Hypothalamus (tissue), 51 donors: ENCODE measurements at places on chromosomes 12 and 14.

GRCh38 chr12:54708826-54709225, 60.7 kb upstream of the DCD start:
- DNase-seq: no peak

DNA sequence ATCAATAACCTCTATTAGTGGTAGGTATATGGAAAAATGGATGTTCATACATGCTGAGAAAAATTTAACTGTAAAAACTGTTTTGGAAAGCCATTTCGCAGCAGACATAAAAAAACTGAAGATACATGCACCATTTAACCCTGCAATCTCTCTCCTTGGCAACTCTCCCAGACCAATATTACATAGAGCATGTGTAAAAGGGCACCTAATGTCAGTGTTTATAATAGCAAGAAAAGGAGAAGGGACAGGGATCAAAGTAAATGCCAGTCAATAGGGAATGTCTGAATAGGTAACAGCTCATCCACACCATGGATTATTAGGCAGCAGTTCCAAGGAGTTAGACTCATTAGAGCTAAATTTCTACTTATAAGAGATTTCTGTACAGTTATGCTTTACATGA, 77.2 kb downstream of the BTG1 start:
- no peak for DNase-seq

GRCh38 chr12:132489078-132489601, 811 bp upstream of the FBRSL1 start:
- no peak for DNase-seq

- DNase-seq: no peak
Measured at GRCh38 chr14:34931206-34931605, 51.6 kb upstream of the SRP54 start.

DNA sequence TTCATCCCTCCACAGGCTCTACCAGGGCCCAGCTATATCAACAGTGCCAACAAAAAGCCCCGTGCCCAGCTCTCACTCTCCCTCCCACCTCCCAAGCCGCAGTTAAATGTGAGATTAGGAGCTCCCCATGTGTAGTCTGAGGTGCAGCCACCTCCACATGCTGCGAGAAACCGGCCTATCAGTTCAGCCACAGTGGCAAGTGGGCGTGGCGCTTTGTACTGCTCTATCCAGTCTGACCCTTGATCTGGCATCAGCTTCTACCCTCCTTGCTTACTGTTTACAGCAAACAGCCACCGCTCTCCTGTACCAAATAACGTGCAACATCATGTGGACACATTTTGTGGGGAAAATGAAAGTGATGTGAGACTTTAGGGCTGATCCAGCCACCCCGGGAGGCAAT, 1.7 kb downstream of the PLEK2 start:
- DNase-seq: no peak

GRCh38 chr14:59160506-59160905, 28.0 kb upstream of the DAAM1 start:
- no peak for DNase-seq

DNA sequence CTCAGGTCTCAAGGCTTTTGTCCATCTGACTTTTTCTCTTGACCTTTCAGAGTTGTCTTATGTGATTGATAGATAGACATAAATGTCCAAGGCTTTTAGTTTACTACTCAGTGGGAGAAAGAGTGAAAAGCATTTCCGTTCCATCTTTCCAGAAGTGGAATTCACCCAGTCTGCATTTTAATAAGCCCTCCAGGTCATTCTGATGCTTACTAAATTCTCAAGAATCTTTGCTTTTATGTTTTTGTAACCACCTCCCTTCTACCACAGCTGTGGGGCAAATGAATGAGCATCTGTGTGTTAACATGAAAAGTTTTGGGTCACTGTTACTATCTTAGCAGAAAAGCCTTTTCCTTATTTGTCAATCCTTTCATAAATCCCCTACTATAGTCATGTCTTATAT, 251.4 kb downstream of the LRIG3 start:
- no peak for DNase-seq

- no peak for DNase-seq
Measured at GRCh38 chr14:69247676-69248440, 12.1 kb upstream of the GALNT16 start.

GRCh38 chr12:127455347-127456265, 811.4 kb upstream of the TMEM132C start:
- DNase-seq: no peak

DNA sequence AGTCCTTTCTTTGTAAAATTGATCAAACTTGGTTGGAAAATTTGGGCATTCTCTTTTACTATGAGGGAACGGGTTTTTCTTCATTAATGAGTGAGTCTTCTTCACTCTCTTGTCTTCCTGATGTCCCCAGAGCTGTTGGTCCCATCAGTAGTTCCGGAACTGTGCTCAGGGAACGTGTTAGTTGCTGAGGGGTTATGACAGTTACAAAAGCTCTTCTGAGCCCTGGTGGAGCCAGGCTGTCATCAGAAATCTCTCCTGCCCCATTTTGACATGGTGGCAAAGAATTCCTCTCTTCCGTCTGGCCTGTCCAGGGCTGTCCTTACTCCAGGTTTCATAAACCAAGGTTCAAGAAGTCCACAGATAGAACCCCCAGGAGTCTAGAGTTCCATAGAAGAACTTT, 208.5 kb downstream of the SLC41A2 start:
- DNase-seq: no peak

DNA sequence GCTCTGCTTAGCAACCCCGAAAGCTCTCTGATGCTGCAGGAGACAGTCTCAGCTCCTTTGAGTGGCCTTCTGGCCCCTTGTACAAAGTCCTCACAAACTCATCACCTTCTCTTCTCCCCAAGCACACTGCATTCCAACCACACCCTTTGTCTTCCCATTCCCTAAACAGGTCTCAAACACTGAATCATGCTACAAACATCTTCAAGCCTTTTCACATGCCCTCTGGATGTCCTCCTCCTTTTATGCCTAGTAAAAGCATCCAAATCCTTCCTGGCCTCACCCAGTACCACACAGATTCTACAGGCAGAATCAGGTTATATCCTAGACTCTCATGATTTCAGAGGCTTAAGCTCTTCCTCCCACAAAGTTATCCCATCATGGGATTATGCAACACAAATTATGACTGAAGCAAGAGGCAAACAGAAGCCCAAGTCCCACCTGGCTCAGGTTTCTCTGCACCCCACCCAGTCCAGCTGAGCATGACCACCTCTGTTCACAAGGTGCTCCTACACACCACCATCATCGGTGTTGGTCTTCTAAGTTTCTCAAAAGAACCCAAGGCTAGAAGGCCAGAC, 61.4 kb upstream of the PCED1B start:
- DNase-seq: no peak

GRCh38 chr12:129440278-129440677, 463.5 kb downstream of the TMEM132D start:
- no peak for DNase-seq

- DNase-seq: no peak
Measured at GRCh38 chr12:21451529-21451928, 14.1 kb downstream of the PYROXD1 start.

DNA sequence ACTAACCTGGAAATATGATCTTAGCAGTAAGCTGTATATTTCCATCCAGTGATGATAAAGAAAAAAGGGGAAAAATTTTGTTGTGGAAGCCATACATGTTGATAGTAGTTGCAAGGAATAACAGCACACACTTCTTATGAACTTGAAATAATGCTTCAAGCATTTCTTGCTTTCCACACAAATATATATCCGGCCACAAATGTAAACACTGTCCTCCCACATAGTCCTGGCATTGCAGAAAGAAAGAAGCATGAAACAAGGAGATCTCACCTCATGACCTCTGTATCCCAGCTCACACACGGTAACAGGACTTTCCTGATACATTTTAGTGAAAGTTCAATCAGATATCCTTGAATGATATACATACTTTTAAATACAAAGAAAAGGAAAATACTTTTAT, 56.0 kb downstream of the LLPH start:
- DNase-seq: no peak

DNA sequence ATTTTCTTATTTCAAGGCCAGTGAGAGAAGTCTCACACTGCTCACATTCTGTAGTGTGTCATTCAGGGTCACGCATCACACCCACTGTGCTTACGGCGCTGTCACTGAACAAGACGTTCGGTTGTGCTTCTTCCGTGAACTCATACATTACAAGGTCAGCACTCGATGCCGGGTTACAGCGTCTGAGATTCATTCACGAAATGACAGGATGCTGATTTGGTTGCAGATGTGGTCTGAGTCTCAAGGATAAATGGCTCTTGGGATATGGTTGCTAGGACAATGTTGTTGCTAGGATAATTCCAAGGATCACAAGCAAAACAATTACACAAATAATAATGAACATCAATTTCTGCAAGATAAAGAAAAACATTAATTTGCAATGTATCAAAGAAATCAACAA, 47.4 kb downstream of the STX2 start:
- no peak for DNase-seq

- DNase-seq: no peak
Measured at GRCh38 chr14:61954306-61954705, 192.1 kb downstream of the SNAPC1 start.

DNA sequence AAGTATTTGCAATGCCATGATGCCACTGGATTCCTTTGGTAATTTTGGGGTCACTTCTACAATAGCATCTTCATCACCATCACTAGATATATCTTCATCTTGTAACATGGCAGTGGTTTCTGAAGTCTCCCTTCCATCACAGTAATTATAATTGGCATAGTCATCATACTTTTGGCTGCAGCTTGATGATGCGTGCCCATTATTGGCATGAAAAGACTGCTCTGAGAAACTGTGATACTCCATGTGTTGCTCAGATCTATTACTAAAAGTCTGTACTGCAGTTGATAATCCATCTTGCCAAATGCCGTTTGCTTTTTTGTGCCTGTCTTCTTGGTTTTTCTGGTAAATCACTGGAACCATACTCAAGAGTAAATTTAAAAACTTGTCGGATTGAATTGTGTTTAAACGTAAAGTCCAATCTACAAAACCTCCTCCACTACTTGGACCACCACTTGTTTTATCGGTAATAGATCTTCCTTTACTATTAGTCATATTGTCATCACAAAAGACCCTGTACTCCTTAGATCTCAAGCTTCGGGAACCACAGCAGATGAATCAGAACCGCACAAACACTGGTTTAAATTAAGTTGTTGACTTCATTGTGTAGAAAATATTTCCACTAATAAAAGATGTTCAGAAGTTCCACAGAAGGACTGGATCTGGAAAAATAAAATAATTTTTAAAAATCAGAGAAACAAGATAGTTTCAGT, 29.9 kb downstream of the SLC41A2 start:
- no peak for DNase-seq

DNA sequence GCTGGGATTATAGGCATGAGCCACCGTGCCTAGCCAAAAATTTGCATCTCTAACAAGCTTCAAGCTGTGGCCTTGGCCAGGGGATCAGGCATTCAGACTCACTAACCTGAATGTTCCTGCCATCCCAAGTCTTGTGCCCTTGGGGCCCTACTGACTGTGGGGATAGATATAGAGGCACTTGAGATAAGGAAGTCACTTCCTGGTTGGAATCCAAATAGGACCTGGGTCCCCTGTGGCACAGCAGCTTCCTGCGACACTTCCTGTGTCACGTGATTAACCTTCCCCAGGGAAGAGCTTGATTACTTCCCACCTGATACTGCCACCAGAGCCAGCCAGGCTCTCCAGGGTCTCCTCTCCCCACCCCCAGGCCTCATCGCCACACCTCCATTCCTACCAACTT, 128.2 kb downstream of the BCL11B start:
- DNase-seq: no peak

GRCh38 chr14:101233021-101233366, 328.3 kb upstream of the DIO3 start:
- DNase-seq: no peak

DNA sequence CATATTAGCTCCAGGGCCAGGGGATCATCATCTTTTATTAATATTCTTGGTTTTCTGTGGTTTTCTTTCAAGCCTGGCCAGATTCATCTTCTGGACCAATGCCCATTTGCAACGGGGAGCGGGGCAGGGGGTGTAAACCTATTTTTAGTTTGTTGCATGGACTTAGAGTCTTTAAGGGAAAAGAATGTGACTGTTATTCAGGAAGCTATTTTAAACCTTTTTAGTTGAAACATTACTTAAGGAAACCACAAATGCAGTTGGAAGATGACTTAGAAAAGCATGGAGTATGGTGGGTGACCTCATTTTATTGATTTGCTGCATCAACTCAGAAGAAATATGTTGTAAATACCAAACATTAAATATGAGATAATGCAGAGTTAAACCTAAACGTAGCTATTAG, 368.4 kb upstream of the E2F7 start:
- no peak for DNase-seq

DNA sequence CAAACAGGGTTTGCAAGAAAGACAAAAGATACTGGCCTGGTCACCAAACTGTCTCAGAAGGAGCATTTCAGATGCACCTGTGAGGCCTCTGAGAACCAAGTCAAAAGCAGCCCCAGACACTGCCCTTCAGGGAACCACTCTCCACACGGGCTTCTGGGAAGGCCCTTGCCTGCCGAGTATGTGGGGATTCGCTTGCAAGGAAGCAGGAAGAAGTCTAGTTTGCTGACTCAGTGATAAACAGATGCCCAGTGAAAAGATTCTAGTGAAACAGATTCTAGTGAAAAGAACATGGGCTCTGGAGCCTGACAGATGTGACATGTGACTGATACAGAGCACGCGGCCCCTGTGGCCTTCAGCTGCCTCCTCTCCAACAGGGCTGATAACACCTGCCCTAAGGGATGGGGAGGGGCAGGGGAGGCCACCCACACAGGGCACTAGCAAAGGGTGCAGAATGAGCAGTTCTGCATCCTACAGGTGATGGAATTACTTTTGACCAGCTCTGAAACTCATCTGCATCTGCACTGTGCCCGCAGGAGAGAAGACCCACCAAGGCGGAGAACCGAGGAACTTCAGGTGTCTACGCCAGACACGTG, 19.1 kb downstream of the AMN start:
- DNase-seq: no peak

DNA sequence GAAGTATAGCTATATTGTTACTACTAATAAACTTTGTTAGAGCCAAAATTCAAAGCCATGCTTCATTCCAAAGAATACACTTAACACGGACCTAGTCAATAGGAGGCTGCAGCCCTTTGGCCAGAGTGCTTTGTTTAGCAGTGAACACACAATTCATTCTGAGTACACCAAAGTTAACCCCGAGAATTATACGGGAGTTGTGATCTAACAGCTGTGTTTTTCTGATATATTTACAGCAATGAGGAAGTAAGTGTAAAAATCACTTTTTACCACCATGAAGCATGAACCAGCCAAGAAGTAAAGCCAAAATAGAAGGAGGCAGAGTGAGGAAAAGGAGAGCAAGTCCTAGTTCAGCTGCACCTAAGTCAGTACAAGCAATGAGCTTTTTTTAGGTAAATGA, 156.8 kb upstream of the PDE3A start:
- no peak for DNase-seq

- DNase-seq: no peak
Measured at GRCh38 chr12:106774808-106775524, 484 bp downstream of the RIC8B start.
